Epithelial cell of esophagus (primary cell): ENCODE measurements at places on chromosomes 1 and 21.

DNA sequence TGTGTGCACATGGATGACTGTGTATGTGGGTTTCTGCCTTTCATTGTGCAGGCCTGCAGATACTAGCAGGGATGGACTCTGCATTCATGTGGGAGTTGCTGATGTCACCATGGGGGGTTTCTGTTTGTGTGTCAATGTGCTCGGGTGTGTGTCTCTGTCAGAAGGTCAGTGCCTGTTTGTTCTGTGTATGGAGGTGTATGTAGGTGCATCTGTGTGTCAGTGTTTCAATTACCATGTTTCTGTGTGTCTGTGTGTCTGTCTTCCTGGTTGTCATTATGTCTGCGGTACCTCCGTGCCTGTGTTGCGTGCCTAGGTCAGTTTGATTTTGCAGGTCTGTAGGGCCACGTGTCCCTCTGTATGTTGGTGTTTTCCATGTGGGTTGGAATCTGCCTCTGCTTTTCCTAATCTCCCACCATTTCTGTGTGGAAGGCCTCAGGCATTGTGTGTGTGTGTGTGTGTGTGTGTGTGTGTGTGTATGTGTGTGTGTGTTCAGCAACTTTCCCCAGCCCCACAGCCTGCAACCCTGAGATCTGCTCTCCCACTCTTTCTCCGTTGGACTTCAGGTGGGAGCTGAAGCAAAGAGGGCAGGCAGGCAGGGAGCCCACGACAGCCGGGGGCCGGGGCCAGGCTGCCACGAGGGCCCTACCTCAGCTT, 36.7 kb upstream of the WASF2 start:
- no peak for DNase-seq

DNA sequence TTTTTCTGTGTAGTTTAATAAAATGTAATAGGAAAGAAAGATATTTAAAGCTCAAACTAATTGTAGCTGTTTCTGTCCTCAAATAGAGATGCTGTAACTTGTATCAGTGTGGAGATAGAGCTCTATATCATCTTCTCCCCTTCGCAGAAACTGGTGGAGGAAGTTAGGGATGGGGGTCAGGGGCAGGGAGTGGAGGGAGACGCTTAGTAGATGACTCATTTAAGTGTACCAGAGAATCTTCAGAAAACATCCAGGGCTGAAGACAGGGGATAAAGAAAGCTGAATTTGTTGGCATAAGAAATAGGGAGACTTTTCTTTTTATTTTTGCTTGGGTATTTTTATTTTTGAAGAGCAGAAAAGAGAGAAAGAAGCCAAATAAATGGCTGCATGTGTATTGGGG, 282.6 kb upstream of the DPYD start:
- DNase-seq, result no peak

DNA sequence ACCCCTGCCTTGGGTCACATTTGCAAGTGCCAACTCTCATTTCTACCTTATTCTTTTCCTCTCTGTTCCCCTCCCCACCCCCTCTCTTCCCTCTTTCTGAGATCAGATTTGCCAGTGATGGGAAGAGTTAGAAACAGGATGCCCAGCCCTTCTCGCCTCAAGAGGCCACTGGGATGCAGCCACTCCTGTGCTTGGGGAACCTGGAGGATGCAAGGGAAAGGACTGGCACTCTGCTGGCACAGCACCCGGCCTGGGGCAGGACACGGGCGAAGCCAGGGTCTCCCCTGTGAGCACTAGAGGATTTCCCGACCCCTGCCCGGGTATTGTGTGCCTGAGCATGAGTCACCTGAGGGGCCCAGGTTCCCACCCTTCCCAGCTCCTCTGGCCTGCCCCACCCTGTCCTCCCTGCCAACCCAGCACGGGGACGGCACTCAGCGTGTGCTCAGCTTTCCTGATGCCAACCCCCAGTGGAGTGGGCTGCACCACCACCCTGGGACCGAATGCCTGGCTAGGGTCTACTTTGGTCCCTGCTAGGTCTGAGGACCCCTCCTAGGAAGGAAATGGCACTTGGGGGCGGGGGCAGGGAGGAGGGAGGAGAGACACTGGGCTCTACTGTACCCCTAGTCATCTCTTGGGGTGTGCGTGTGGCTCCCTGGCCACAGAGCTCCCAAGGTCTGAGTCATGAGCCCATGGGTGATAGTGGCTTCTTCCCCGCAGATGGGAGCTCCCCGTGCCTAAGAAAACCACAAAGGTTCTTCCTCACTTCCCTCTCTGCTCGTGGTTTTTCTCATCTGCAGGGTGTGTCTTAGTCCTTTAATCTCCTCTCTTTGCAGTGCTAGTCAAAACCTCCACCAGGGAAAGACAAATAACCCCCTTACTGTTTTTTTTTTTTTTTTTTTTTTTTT, 12.4 kb downstream of the LMNA start:
- peak; percentile 76 for DNase-seq

DNA sequence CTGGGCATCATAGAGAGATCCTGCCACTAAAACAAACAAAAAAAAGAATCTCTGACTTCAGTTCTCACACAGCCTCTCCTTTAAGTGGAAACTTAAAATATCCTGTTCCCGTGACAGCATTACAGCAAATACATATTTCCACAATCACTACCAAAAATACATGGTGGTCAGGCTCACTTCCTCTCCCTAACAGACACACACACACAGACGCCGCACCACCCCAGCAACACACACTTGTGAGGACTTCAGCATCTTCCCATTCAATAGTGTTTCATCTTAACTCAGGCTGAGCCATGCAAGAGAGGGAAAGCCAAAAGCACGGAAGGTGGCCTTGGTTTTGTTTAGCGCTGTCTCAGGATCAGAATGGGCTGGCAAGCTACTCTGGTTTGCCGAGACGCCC, 21.9 kb downstream of the KIAA1614 start:
- no peak for DNase-seq

DNA sequence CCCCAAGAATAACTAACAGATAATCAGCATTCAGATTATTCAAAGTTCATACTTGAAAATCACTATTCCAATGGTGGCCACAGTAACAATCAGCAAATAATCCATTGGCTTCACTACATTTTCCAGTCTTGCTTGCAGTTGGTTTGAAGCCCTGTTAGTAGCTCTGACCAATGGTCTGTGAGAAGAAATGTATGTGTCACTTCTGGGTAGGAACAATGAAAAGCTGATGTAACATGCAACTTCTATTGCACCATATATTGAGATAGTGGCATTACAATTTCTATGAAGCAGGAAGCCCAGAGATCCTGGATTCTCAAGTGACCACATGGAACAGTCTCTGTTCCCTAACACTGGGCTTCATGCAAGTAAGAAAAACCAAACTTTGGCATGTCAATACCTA, 250.9 kb upstream of the DAB1 start:
- peak; percentile 55 for DNase-seq

DNA sequence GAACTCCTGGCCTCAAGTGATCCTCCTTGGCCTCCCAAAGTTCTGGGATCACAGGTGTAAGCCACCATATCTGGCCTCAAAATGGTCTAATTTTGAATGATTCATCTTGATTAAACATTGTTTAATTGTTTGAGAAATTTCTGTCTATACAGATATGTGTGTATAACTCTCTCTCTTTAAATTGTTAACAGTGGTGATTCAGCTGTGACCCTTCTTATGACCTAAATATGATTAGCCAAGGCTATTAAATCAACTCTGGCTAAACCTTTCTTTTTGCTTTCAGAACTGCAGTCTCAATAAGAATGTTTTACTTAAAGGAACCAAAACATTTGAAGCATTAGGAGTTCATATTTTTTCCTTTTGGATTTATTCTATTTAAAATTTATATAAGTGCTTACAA, 19.2 kb upstream of the B3GALT5 start:
- DNase-seq, result no peak
